ENCODE measurements at places on chromosomes 16 and 17.

GRCh38 chr16:23898682-23899430, 63.1 kb downstream of the PRKCB start:
- DNase-seq: no peak

DNA sequence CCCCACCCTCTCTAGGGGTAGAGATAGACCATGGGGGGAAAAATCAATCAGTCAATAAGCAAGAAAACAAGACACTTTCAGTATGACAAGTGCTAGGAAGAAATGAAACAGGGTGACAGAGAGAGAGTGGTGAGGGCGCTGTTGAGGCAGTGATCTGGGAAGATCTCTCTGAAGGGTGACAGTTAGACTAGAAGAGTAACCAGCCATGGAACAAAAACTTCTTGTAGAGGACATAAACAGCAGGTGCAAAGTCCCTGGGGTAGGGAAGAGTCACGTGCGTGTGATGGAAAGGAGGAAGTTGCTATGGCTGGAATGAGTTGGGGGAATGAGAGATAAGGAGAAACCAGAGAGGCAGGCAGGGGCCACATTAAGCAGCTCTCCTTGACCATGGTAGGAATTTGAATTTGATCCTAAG, 16.8 kb upstream of the EMP2 start:
- no peak for DNase-seq

DNA sequence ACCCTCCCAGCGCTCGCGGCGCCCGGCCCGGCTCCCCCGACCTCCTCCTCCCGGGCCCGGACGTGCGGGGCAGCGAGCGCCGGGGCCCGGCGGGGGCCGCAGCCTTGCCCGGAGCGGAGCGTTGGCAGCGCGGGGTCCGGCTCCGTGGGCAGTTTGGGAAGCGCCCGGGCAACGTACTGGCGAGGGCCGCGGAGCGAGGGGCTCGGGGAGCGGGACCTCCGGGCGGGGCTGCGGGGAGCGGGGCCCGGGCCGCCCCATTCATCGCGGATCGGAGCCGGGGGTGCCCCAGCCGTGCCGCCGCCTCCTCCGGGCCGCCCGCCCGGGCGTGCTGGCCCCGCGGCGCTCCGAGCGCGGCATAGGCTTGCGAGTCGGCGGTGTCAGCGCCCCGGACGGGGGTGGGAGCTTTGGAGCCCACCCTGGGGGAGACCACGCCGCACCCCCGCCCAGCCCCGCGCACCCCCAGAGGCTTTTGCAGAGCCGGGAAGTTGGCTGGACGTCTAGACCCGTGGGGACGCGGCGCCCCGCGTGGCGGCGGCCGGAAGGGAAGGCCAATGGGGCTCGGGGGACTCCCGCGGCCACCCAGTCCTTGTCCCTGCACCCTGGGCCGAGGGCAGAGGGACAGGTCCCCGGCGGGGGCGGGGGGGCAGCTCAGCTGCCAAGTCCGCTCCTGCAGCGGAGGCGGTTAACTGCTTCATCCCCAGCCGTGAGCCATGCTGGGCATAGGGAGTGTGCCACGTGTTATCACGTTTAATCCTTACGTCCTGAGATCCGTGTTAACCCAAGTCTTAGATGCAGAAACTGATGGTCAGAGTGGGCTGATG, 852 bp downstream of the ZNF469 start:
- DNase-seq: no peak

GRCh38 chr16:84663433-84664101, 15.3 kb downstream of the KLHL36 start:
- no peak for DNase-seq

- DNase-seq: no peak
Observed at GRCh38 chr16:11670171-11671131, 2.2 kb downstream of the SNN start.

GRCh38 chr17:17440010-17440843, 36.6 kb upstream of the MED9 start:
- DNase-seq: no peak

DNA sequence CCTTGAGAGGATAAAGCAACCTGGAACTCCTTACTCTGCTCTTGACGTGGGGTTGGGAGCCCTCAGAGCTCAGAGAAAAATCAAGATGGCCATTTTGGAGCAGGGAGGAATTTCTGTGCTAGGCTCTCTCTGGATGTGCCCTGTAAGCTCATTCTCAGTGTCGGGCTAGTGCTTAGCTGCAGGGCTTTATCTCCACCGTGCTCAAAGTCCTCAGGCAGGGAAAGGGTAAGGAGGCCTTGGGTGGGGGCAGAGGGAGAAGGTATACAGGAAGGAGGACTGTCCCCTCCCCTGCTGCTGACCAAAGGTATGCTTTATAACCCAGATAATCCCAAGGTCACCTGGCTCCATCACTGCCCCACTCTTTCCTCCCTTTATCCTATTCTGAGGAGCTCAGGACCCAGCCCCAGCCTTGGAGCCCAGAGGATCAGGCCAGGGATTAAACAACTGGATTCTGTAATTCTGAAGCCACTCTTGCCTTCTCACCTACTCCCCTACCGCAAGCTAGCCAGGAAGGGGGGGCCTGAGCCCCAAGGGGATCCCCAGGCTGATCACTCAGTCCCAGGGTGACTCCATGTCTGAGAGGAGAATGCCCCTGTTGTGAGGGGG, 1.1 kb downstream of the DHRS11 start:
- DNase-seq: no peak

DNA sequence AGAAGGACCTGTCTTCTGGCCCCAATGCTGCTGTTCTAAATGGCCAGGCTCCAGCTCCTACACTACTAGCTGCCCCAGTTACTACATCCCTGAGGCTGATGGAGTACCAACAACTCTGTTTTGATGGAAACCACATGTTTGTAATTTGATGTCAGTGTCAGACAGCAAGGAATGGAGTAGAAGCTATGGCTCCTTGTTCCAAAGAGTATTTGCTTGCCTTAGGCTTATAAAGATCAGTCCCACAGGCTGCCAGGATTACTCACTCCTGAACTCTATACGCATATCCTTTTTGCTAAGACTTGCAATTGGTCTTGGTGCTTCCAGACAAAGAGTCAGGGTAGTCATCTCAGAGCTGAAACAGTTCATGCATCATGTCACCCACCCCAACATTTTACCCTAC, 139.6 kb downstream of the HS3ST3A1 start:
- no peak for DNase-seq

- no peak for DNase-seq
Observed at GRCh38 chr16:19948186-19949104, 63.8 kb upstream of the GPRC5B start.

GRCh38 chr17:68248199-68248825, 469 bp downstream of the AMZ2 start:
- no peak for DNase-seq

GRCh38 chr17:35795007-35795870, at the start of gene MMP28:
Gene MMP28 (minus strand): TSS chr17:35795641. CDS start chr17:35795377, 264 bp downstream.
- no peak for DNase-seq

DNA sequence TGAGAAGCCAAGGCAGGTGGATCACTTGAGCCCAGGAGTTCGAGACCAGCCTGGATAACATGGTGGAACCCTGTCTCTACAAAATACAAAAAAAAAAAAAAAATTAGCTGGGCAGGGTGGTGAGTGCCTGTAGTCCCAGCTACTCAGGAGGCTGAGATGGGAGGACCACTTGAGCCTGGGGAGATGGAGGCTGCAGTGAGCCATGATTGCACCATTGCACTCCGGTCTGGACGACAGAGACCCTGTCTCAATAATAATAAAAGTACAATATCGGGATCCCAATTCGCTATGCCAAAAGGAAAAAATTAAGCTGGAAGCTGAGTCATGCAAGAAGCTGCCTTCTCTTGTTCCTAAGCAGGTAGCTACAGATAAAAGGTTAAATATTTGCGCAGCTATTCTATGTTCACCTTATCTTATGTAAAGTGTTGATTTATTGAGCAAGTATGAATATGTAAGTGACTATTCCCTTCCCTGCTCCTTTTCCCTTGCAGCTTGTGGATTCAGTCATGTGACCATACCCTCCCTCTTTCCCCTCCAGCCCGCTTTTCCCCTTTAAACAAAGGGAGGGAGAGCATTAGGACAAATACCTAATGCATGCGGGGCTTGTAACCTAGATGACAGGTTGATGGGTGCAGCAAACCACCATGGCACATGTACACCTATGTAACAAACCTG, 112.0 kb downstream of the LITAF start:
- no peak for DNase-seq

GRCh38 chr17:70947215-70947614, 777.9 kb downstream of the KCNJ2 start:
- DNase-seq: no peak

DNA sequence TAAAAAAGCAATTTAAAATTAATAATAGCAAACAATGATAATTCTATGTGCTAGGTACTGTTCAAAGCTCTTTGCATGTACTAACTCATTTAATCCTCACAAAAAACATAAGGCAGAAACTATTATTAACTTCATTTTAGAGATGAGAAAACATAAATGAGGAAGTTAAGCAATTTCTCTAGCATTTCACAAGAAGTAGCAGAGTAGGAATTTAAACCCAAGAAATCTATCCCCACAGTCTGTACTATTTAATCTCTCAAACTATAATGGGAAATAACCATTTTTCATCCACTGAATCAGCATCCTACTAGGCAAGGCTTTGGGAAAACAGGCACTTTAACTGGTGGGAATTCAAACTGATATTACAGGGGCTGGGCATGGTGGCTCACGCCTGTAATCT, 42.2 kb upstream of the INTS2 start:
- DNase-seq: no peak

DNA sequence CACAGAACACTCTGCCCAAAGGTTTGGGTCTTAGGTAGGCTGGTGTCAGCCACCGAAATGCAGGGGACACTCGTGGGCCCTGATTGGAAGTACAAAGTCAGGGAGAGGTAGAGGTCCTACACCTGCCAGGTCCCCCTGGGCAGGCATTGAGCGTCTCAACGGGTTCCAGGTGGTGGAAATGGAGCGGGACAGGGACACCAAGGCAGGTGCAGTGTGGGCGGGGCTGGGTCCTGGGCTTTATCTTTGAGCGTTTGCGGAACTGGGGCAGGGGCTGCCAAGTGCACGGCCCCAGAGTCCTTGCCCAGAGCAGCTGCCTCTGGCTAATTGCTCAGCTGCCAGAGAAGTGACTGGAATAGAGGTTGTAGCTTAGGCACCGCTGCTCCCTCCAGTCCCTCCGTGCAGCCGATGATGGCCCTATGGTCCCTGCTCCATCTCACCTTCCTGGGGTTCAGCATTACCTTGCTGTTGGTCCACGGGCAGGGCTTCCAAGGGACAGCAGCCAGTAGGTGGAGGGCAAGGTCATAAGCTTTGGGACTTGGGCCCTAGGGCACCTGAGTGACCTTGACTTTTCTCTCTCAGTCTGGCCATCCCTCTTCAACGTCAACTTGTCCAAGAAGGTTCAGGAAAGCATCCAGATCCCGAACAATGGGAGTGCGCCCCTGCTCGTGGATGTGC, at the start of gene ZACN:
ZACN (plus strand) TSS at position 323 of the 675 bp plus-strand sequence; CDS start at position 406, 83 bp downstream.
- no peak for DNase-seq

GRCh38 chr17:74859459-74860228, at the start of gene GRIN2C:
Gene GRIN2C (minus strand): TSS chr17:74859885. CDS start chr17:74855092, 4,793 bp downstream.
- no peak for DNase-seq

- no peak for DNase-seq
Observed at GRCh38 chr16:17294856-17295255, 175.9 kb downstream of the XYLT1 start.

DNA sequence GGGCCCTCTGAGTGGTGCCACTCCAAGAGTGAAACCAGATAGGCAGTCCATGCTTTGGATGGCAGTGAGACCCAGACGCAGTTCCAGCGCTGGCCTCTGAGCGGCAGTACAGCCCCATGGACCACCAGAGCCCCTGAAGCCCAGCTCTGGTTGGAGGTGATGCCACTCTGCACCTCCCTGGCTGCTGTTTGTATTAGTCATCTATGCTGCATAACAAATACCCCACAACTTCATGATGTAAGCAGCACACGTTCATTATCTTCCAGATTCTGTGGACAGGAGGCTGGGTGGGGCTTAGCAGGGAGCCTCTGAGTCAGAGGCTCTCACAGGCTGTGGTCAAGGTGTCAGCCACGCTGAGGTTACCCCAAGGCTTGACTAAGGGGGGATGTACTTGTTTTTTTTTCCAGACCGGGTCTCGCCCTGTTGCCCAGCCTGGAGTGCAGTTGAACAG, 5.1 kb upstream of the NME4 start:
- DNase-seq: no peak

DNA sequence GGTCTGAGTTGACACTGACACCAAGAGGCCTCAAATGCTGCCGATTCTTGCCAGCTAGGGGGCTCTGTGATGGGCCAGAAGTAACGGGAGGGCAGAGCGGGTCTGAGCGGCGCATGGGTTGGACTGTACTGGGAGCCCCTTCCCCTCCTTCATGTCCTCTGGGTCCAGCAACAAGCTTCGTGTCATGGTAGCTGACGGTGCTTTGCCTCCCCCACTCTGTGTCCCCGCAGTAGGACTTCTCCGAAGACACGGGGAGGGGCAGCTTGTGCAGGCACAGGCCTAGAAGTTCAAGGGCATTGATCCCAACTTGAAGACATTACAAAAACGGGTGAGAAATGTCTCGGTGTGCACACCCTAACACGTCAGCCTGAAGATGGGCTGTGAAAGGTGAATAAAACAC, 39.8 kb upstream of the DNAH17 start:
- DNase-seq: no peak

DNA sequence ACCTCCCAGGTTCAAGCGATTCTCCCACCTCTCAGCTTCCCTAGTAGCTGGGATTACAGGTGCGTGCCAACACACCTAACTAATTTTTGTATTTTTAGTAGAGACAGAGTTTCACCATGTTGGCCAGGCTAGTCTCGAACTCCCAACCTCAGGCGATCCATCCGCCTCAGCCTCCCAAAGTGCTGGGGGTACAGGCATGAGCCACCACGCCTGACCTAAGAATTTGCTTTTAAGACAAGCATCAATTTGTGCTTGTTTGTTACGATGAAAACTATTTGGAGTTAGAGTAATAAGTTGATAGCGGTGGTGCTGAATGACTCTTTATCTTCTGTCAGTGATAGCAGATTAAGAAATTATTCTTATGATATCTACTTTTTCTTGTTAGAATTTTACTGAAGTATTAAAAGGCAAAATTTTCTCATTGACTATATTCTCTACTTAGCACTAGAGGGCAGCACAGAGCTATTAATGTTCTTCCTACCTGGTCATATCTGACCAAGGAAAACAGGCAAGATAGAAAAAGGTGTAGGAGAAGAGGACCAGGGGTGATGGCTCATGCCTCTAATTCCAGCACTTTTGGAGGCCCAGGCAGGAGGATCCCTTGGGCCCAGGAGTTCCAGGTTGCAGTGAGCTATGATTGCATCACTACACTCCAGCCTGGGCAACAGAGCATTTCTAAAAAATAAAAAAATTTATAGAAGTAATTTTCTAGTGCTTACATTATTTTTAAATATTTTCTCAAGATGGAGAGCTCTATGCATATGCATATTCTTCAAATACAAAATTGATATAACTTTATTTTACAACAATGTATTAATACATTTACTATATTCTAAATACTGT, 24.5 kb downstream of the STXBP4 start:
- DNase-seq: no peak

GRCh38 chr16:67404740-67405226, 11.5 kb upstream of the TPPP3 start:
- DNase-seq: no peak

GRCh38 chr17:69696650-69697049, 282.2 kb downstream of the MAP2K6 start:
- DNase-seq: no peak

- DNase-seq: no peak
Observed at GRCh38 chr17:32849879-32850278, 27.0 kb downstream of the MYO1D start.

Measured in esophagus squamous epithelium (tissue), 5 donors.